ENCODE measurements at places on chromosomes 1 and 21.

DNA sequence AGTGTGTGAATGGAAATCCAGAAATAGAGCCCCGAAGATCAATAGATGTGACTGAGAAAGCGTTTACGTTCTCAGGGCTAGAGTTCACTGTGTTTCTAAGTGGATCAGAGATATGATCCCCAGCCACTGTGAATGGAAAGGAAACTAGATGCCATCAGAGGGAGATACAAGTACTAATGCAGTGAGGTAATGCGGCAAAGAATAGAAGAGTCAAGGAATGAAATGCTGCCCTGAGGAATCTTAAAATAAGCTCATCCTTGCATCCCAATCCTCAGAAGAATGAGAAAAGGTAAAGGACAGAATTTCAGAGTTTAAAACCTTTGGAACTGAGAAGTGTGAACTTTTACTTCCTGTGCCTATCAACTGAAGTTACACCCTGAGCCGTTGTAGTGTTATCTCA, 165.5 kb upstream of the ESRRG start:
- DNase-seq: no peak

DNA sequence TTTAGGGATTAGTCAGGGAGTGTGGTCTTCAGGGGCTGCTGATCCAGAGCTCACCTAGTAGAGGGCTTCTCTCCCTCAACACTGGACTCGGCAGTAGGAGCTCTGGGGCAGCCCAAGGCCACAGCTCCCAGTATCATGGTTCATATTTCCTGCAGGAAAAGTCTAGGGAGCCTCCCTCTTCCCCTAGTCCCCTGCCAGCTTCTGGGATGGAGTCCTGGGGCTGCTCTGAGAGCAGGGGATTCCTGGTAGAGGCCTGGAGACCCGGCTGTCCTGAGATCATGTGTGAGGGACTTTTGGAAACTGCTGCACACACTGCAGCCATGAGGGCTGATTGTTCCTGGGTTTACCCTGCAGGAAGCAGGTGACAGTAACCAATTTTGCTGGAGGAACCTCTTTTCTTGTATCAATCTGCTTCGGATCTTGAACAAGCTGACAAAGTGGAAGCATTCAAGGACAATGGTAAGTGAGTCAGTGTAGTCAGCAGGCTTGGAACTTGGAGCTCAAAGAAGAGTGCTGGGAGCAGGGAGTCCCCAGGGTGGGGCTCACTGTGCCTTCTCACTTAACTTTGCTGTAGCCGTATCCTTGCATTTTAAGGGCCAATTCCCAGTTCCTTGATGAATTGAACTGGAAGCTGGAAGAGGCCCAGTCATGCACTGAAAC, 16.3 kb downstream of the STRIP1 start:
- DNase-seq: no peak

DNA sequence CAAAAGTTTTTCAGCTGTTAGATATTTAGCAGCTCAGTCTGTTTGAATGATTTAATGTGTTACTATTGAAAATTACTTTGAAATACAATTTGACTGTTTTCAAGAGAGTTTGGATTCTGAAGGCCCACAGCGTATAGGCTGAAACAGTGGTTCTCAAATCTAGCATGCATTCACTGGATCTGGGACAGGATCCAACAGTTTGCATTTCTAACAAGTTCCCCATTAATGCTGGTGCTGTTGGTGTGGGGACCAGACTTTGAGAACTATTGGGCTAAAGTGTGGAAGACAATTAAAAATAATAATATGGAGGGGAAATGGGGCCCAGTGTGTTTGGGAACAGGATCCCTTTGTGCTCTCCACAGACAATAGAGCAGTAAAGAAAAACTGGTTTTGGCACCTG, 31.9 kb downstream of the ITSN1 start:
- DNase-seq: peak; percentile 3

- no peak for DNase-seq
Observed at GRCh38 chr1:6083801-6084446, 38.2 kb downstream of the KCNAB2 start.

DNA sequence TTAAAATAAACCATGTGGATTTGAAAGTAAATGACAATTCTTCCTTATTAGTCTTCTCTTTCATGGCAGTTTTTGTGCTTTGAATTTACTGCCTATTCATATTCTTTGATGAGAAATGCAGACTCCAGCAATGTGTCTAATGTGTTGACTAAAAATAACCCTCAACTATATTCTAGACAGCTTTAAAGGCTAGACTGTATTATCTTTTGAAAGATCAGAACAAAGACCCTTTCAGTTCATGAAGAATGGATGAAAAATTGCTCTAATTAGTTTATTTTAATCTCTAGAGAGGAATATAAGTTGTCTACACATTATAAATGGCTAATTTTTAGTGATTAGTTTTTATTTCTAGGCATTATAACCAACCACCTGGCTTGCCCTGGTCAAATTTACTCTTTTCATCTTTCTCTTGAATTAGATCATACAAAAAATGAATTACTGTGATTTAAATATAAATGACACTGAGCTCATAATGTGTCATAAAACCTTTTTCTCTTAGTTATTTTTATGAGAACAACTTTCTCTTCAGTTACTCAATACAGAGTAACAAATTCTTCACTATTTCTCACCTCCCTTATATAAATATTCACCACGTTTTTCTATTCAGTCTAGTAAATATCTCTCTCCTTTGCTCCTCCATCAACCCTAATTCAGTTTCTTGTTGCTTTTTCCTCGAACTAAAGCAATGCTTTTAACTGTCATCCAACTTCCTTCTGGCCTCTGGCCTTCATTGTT, 428.5 kb upstream of the TMPRSS15 start:
- DNase-seq: no peak

- peak; percentile 33 for DNase-seq
Observed at GRCh38 chr1:248800459-248800858, 25.3 kb downstream of the SH3BP5L start.

DNA sequence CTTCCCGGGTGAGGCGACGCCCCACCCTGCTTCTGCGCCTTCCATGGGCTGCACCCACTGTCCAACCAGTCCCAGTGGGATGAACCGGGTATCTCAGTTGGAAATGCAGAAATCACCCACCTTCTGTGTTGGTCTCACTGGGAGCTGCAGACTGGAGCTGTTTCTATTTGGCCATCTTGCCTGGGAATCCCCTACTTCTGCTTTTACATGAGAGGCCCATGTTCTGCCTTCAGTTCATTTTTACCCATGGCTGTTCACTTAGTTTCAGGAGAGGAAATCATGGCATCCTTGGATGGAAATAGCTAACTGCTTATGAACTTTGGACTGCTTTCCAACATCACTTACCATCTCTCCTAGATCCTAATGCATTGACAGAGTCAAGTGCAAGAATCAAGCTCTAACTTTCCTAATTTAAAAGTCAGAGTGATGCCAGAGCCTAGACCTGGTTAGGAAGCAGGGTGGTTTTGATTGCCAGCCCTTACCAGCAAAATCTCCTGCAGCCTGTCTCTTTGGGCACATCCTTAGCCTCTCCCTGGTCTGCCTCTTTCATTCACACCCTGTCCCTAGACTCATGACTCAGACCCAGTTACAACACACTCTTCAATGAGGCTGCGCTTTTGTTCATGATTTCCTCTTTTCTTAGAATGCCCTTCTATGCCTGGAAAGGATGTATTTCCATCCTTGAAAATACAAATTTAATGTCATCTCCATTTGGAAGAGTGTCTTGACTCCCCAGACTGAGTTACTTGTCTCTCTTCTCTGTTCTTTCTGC, 137.2 kb downstream of the KCTD3 start:
- no peak for DNase-seq

GRCh38 chr1:63835128-63835527, 61.3 kb downstream of the ROR1 start:
- DNase-seq: no peak

DNA sequence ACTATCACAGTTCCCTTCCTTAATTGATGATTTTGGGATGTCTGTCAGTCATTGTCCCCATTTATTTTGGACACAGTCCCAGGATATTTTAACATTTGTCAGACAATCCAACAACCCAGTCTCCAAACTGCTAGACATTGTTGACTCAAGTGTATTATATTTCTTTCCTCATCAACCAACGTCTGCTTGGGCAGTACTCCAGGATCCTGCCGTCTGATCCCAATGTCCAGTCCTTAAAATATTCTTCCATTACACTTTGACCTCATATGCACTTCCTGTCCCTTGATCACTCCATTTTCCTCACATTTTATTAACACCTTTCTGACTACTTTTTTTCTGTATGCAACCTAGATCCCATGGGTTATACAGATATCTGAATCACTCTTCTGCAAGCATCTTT, 39.8 kb upstream of the KIAA0040 start:
- DNase-seq: no peak

- DNase-seq: no peak
Observed at GRCh38 chr1:14825396-14825795, 226.9 kb downstream of the KAZN start.

DNA sequence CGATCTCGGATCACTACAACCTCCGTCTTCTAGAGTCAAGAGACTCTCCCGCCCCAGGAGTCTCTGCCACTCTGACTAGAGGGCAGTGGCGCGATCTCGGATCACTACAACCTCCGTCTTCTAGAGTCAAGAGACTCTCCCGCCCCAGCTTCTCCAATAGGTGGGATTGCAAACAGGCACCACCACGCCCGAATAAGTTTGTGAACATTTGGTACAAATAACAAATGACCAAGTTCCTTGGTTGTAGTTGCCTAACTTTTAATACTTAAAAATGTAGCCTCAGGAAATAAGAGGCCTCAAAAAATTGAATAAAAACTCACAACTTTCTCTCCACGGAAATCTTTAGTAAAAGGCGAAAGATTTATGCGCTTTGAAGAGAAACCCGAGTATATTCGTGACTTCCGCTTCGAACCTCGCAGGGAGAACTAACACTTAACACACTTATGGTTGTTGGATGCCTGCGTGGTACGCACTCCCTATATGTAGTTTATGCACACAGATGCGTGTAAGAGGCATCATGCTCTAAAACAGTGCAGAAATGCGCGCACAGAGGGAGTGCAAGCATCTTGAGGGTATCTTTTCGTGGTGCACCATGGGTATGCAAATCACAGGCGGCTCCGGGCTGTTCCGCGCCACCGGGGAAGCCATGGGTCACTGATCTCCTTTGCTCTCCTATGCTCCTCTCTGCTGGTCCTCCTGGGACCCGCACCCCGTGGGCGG, 11.4 kb downstream of the BTBD19 start:
- peak; percentile 89 for DNase-seq

GRCh38 chr1:79895573-79895972, 889.0 kb upstream of the ADGRL4 start:
- DNase-seq: no peak

GRCh38 chr1:103002005-103002404, 106.3 kb downstream of the COL11A1 start:
- DNase-seq: no peak
